Stimulated activated CD8-positive, alpha-beta memory T cell treated with anti-CD3 and anti-CD28 coated beads, Interleukin-15, amount 100 ng/mL, for 1 hour (primary cell): ENCODE measurements at places on chromosomes 11 and 22.

GRCh38 chr22:44752285-44753188 lies at the start of gene ARHGAP8:
ARHGAP8 (plus strand) TSS chr22:44752575; CDS start chr22:44786528, 33,953 bp downstream.
- no peak for DNase-seq

- no peak for DNase-seq
Observed at GRCh38 chr11:102783016-102783415, 2.6 kb upstream of the MMP10 start.

DNA sequence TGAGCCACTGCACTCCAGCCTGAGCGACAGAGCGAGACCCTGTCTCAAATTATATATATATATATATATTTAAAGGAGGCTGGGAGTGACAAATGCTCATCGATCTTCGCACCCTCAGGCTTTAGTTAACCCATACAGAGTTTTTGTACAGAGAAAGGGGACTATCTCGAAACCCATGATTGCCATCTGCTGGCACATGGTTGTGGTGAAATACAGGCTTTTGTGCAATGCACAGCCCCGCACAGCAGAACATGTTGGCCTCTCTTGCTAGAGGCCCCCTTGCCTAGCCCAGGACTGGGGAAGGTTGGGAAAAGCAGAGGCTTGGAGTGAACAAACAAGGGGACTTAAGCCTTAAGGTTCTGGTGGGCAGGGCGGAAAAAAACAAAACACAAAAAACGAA lies 3.6 kb downstream of the MYBPC3 start:
- no peak for DNase-seq

DNA sequence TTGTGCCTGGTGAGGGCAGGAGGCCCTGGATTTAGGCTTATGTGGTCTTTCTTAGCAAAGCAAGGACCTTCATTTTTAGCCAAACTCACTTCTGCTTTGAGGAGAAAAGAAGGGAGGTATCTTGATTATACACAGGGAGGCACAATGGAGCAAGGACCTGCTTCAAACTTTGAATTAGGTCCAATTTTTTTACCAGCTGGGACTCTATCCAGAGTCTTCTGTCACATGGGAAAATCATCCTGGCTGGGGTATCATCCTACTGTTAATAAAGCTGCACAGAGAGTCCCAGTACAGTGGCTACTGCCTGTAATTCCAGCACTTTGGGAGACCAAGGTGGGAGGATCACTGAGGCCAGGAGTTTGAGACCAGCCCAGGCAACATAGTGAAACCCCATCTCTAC lies 87.8 kb downstream of the CWC15 start:
- DNase-seq = no peak

- DNase-seq = no peak
Observed at GRCh38 chr11:103544874-103545273, 435.6 kb downstream of the DYNC2H1 start.

- DNase-seq = no peak
Observed at GRCh38 chr11:85844439-85845123, 10.6 kb upstream of the CCDC83 start.

GRCh38 chr22:28783786-28784671 lies 11.5 kb downstream of the CCDC117 start:
- DNase-seq = no peak

DNA sequence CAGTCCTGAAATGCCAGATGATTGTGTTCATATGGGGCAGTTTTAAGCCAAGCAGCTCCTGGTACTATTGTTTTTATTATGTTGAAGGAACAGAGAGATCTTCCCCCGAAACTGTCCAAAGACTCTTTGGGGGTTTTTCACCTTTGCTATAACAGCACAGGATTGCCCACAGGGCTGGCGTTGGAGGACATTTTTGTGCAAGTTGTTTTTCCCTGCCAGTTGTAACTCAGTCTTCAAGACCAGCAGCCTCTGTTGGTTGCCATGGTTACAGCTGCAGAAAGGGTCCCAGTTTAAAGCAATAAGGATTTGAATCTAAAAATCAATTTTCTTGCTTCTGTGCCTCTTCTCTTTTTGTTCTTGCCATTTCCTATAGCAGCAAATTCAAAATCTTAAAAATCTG lies 45.4 kb upstream of the YWHAH start:
- DNase-seq = no peak

DNA sequence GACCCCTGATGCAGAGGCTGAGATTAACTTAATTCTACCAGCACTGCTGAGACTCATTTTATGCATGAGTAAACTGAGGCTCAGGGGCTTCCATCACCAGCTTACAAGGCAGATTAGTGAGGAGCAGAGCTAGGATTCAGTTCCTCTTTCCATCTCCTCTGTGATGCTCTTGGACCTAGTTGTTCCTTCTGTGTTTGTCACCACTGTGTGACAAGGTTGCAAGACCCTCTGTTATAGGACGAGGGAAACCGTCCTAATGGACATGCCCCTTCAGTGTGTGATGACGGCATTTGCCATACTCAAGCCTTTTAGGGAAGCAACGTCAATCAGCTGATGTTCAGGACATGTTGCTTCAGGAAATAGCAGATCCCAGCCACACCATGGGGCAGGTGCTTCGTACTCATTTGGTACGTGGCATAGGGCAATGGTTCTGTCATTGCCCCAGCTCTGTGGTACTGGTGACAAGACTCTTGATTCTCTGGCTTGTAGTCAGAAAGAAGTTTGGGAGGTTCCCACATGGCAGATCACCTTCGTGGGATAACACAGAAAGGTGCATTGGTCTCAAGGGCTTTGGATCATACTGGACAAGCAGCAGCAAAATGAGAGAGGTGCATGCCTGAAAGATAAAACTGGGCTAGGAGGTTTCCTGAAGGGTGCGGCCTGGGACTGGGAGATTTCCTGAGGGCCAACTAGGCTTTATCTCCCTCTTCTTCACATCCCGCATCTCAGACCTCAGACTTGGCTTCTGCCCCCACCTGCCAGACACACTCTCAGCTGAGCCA lies 23.9 kb upstream of the CD44 start:
- DNase-seq = no peak

- DNase-seq = no peak
Observed at GRCh38 chr11:20020716-20021115, 139.6 kb downstream of the DBX1 start.

DNA sequence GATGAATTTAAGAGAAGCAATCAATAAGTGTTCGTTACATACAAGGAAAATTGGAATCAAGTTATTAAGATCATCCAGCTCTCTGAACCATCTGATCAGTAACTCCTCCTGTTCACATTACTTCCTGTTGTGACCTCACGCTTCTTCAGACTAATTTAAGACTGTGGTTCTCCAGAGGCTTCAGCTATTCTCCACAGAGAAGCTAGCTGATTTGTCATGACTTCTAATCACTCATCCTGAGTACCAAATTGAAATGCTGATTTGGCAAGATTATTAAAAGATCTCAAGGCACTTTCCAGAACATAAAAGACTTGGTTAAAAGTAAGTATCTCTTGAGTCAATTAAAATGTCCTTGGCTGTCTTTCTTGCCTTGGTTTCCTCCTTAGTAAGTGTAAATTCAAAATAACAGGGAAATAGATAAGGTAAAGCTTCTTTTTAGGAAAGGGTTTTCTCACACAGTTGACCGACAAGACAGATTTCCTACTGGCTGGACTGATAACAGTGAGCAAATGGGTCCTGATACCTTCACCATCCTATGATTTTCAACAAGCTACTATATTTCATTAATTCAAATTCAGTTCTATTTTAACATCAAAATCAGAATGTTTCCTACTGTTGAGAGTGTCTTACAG lies 38.5 kb downstream of the GAB2 start:
- DNase-seq = no peak

DNA sequence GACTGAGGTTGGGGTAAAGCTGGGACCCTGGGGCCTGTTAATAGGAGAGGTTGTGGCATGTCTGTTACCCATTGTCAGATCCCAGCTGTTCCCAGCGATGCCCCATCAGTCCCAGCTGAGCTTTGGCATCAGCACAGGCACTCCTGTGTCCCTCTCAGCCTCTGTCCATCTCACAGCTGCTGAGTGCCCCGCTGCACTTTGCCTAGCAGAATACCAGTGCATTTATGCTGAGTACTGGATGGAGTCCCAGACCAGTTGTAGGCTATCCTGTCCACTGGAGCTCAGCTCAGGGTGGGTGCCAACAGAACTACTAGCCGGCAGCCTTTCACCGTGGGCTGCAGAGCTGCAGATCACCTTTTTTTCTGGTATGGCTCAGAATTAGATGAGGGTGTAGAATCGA lies 9.9 kb downstream of the FXYD6 start:
- no peak for DNase-seq
